ENCODE measurements at places on chromosomes 6 and 20. TPM values are rescaled to one million over a fixed set of nuclear protein-coding genes. Genes with fewer than 3 reads are reported as not detected.

DNA sequence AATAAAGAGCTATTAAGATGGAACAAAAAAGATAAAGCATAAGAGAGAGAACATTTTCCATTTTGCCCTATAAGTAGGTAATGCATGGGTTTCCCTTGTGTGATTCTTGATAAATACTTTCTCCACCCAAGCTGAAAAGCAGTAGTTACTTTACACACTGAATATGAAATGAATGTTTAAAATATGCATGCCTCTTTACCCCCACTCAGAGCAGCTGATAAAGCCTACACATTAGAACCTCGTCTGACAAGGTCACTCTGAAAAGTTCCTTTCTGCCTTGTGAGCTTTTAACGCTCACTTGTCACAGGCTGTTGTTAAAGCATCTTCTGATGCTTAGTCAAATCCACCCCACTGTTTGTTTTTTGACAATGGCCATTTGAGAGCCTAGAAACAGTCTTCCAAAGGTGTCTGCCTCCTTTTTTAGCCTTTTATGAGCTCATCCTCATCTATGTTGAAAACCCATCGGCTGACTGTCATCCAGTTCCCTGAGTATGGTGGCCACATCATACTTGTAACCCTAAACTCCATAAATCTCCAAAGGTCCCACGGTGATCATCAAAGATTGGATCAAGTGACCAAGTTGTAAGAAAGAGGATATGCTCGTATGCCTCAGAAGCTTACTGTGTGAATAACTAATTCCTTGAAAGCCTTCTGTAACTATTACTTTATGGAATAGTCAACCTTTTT, 102.8 kb downstream of the ATXN1 start:
- no peak for DNase-seq

GRCh38 chr20:38127920-38128528, 37.0 kb downstream of the TGM2 start:
- no peak for DNase-seq

DNA sequence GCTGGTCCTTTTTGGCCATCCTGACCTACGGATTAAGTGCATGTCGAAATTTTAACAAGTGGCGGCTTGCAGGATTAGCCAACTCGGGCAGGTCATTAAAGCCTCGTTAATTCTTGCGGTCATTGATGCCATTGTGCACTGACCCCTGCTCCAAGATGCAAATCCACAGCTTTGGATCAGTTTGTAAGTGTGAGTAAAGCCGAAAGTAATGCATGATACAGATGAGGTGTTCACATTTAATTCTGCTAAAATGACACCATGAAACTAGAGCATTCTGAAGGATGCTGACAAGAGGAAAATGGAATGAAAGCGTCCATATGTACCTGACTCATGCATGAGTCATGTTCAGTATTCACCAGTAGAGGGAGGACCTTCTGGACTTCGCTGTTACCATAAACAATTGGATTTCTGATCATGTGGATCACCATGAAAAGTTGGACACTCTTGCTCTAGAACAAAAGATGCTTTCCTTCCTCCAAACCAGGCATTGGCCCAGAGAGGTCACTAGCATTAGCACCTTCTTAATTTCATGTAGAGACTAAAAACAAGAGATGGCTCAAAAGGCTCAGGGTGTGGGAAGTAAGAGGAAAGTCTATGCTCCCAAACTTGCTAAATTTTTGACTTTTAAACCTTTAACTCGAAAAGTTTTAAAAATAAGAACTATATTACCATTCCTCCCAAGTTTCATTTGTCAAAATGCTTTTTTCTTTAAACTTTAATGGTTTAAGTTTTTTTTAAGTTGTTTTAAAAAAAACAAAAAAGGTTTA, 48.0 kb downstream of the MUC22 start:
- no peak for DNase-seq

GRCh38 chr6:158717341-158718330, 67.8 kb downstream of the SYTL3 start:
- no peak for DNase-seq

- no peak for DNase-seq
Observed at GRCh38 chr6:9623228-9623832, 791.5 kb downstream of the TFAP2A start.

DNA sequence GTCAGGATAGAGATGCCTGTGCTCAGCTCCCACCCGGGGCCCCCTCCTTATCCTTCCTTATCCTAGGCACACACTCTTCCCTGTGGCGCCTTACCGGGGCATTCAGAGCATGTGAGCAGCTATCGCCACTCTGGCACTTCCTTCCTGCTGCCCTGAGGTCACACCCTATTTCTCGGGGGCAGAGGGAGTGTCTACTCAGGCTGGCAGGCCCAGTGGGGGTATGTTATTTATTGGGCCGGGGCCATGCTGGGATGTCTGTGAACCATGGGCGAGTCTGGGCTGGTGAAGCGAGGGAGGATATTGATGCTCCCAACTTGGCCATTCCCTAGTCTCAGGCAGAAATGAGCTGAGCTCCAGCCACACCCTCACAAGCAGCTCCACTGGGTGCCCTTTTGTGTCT, 3.9 kb upstream of the LY6G6D start:
- DNase-seq, result no peak

GRCh38 chr6:139690007-139690406, 315.6 kb upstream of the CITED2 start:
- DNase-seq, result no peak

- no peak for DNase-seq
Observed at GRCh38 chr20:62400021-62400420, 7.1 kb downstream of the CABLES2 start.

DNA sequence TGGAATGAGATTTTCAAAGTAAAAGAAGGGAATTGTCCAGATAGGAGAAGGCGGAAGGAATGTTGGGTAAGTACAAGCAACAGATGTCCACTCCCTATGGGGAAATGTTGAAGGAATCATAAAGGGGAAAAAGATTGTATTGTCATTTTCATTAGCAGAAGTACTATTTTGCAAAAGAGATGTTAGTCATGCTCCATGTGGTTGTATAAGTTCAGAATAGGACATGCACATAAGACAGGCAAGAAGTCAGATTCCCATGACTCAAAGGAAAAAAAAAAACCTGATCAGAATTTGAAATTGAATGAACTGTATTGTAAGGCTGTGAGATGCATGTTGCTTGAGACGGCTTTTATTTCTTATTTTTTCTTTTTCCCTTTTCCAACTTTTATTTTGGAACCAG, 36.8 kb downstream of the GRM1 start:
- no peak for DNase-seq

- no peak for DNase-seq
Observed at GRCh38 chr6:24887545-24888140, 48.1 kb downstream of the RIPOR2 start.

- no peak for DNase-seq
Observed at GRCh38 chr20:16553684-16554083, 19.6 kb downstream of the KIF16B start.

- no peak for DNase-seq
Observed at GRCh38 chr6:35084511-35085203, 56.5 kb downstream of the TCP11 start.

DNA sequence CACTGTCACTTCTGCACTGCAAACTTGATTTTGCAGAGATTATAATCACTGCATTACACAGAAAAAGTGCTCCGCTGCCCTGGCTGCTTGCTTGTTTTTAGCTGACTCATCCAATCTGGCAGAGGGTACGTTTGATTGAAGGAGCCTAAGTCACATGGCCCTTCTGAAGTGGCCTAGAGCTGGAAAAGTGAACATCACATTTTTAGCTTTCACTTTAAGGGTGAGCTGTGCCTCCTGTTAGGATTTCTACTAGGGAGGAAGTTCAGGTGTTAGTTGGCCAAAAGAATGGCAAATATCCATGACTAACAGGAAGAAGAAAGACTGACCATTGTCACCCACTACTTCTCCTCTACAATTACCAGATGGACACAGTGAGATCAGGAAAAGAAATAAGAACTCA, 889.1 kb upstream of the MAP3K7 start:
- DNase-seq, result no peak

The PARD6B gene
- 8.2 TPM for total RNA-seq

The EMILIN3 gene
- total RNA-seq, result not detected

The FRS3 gene
- total RNA-seq, result 5.5 TPM

The GMDS gene
- total RNA-seq, result 34.7 TPM

The RSPH9 gene
- total RNA-seq, result not detected

The MAK gene
- total RNA-seq, result 1.1 TPM

The NHSL1 gene
- total RNA-seq, result 0.53 TPM
